Activated T-cell treated with anti-CD3 and anti-CD28 coated beads for 48 hours (primary cell): ENCODE measurements at places on chromosomes 7 and 10.

DNA sequence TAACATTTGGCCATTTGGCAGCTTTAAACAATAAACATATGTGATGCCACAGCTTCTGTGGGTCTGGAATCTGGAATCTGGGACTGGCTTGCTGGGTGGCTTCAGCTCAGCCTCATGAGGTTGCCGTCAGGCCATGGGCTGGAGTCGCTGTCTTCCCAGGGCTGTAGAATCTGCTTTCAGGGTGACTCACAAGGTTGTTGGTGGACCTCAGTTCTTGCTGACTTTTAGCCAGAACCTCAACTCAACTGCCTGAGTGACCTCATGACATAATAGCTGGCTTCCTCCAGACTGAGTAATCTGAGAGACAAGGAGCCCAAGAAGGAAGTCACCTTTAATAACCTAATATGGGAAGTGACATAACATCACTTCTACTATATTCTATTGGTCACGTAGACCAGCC lies 44.6 kb upstream of the TSPAN13 start:
- DNase-seq = no peak

DNA sequence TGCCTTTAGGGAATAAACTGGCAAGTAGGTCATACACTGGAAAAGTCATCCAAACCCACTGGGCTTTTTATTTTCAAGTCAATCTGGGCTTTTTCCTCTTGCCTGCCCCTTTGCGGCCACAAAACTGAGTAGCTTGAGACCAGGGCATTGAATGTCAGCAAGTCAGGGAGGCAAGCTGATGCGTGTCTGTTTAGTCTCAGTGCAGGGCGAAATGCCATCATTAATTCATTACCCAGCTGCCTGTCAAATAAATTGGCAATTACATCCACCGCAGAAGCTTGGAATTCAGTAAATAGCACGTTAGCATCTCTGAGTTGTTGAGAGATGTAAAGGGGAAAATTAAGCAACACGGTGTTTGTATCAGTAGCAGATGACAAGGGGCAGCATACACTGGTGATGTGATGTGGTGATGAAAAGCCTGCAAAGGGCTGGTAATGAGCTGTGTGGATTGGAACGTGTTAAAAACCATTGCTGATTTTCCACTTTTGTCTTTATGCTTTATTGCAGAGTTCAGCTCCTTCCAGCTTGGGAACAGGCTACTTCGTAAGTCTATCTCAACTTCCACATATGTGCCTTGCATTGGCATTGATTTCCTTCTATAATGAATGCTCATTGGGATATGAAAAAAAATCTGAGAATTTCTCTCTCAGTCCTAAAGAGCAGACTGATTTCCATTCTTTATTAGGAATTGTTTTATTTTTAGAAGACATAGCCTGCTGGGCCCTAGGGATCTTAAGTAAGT lies 535.9 kb downstream of the AUTS2 start:
- DNase-seq = no peak

DNA sequence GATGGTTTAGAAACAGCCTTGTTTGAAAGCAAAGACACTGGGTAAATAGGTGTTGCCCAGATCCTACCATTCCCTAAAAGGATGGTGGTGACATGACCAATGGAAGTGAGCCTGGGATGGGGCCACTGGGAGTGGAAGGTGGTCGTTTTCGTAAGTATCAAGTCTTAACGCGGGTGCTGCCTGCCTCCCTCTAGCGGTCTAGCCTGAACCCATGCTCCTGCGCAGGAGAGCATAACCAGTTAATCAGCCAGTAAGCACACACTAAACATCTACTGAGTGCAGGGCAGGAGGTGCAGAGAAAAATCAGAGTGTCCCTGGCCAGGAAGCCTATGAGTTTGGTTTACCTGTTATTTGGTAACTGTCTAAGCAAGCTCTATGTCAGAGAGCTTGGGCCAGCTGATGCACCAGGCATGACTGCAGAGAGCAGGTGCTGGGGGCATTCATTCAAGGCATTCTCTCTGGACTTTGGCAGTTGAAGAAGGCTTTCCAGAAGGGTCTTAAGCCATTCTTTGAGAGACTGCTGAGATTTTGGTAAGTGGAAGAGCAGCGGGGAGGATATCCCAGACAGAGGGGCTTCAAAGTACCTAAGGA lies 930 bp downstream of the GARIN1A start:
- peak; percentile 7 for DNase-seq

GRCh38 chr10:113068178-113068890 lies 118.3 kb downstream of the TCF7L2 start:
- no peak for DNase-seq

GRCh38 chr7:159172400-159172799 lies 27.7 kb upstream of the VIPR2 start:
- no peak for DNase-seq

- no peak for DNase-seq
Observed at GRCh38 chr10:79350407-79351154, 3.3 kb downstream of the PPIF start.

- DNase-seq = no peak
Observed at GRCh38 chr10:10786109-10787090, 231.3 kb upstream of the CELF2 start.

DNA sequence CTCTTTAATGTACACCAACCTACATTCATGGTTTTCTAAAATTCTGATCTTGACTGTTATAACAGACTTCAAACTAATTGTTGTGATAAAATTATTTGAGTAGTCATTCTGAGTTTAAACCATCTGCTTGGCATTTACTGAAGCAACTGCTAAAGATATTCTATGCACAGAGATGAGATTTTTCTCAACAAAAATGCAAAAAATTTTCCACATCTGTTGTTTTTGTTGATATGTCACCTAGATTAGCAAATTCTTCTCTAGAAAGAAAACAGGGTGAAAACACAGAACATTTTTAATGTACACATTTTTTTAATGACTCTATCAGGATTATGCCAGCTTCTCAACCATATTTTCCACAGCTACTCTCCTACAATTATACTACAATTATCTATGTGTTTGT lies 42.7 kb downstream of the ARHGAP12 start:
- no peak for DNase-seq

DNA sequence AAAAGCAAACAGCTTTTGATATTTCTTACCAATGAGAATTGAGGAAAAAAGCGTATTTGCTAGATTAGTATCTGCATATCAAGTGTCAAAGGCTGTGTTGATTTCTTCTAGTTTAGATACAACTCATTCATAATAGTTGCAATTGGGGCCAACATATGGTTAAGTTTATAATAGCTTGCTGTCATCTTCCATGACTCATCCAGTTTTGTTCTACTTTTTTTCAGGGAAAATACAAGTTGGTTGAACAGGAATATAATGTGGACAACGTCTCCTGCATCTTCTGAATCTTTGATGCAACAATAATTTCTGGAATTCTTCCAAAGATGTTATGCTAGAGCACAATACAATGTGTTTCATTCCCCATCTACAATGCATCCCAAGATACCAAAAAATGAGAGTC lies 182.0 kb downstream of the THSD7A start:
- no peak for DNase-seq

- DNase-seq = no peak
Observed at GRCh38 chr10:33307835-33308234, 26.6 kb downstream of the NRP1 start.

- no peak for DNase-seq
Observed at GRCh38 chr7:158431941-158432347, 155.7 kb downstream of the PTPRN2 start.

GRCh38 chr7:26850193-26850651 lies 14.2 kb downstream of the SKAP2 start:
- no peak for DNase-seq

GRCh38 chr10:70481105-70481504 lies 2.5 kb downstream of the PALD1 start:
- no peak for DNase-seq

DNA sequence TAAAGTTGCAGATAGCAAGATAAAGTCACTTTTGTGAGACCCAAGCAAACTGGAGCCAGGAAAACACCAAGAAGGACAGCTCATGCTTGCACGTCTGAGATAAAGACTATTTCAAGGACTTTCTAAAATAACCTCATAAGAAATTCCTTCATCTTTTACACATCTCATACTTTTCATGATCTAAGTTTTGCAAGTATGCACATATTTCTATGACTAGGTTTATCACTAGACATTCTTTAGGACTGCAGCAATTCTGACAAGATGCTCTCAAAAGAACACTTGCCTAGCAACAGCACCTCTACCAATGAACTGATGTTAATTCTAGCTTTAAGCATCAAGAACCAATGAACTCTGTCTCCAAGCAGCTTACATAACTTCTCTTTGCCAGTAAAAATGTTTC lies 457.6 kb downstream of the SEMA3D start:
- DNase-seq = no peak

DNA sequence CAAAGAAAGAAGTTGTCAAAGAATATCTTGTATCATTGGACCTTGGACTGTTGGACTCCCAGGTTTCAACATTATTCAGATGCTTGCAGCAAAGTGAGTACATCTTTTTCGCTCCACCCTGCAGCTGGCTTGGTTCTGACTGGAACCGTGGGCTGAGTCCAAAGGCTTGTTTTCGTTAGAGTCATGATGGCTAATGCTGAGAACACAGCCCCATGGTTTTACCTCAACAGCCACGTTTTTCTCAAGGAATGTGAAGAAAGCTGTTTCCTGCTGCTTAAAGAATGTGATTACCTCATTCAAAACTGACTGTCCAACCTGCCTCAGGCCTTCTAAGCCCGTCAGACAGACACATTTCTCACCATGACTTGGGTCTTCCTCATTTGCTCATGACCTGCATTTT lies 69.5 kb downstream of the STEAP1B start:
- DNase-seq = no peak

GRCh38 chr7:16223963-16224707 lies 197.2 kb downstream of the CRPPA start:
- DNase-seq = peak; percentile 8

- DNase-seq = no peak
Observed at GRCh38 chr10:86366902-86367151, 232 bp upstream of the GRID1 start.
